ENCODE measurements at places on chromosomes 5 and 9.

GRCh38 chr9:101097210-101097609 is 68.7 kb downstream of the PLPPR1 start:
- no peak for DNase-seq

DNA sequence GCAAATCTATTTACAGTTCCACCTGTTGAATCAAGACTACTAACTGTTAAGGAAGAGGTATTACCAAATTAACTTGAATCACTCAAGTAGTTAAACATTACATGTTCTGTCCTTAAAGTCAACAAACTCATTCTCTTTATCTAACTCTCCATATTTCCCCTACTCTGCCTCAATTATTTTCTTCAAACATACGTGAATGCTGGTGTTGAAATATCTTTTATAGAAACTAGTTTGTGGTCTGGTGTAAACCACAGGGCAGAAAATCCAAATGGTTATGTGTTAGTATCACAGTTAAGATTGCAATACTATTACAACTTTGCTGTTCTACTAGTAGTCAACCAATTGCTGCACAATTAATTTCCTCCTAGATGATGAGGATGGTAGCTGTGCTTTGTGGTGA is 603.5 kb downstream of the KCTD16 start:
- DNase-seq = no peak

DNA sequence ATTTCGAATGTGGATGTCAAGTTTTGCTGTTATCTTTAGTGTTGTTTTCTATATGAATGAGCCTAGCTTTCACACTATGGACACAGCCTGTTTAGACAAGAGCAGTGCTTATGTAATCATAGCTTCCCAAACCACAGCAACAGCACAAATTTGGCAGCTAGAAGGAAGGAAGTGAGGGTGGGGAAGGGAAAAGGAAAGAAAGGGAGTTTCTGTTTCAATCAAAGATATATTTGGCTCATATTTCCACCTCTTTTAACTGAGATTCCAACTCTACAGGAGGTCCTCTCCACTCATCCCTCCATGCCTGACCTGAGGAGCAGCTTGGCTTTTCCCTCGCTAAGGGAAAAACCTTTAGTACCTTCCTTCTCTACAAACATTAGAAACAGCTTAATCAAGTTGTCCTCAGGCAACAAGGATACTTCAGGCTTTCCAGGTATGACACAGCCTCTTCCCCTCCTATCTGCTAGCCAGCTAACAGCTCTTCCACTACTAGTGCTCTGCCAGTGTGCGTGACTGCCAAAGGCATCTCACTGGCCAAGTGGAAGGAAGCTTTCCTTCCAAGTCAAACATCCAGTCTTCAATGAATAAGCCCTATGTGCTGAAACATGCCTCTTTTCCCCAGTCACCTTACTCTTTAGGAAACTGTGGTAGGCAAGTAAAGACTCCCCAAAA is 268.6 kb upstream of the PTGER4 start:
- no peak for DNase-seq

DNA sequence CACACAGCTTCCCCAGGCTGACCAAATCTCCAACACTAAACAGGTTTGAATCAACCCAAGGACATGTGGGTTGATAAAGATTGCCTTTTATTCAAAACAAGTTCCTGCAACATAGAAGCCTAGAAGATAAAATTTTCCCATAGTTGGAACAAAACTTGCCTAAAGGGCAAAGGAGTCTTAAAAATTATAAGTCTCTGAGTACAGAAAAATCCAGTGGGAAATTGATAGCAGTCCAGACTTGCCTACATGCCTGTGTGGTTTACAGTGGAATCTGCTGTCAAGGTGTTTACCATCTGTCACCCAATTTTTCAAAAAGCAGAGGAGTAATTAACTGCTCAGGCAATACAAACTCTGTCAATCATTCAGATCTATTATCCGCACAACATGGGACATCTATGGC is 168.2 kb downstream of the PPP2R2B start:
- no peak for DNase-seq

GRCh38 chr5:87608385-87608784 is 195.7 kb upstream of the CCNH start:
- DNase-seq = no peak

DNA sequence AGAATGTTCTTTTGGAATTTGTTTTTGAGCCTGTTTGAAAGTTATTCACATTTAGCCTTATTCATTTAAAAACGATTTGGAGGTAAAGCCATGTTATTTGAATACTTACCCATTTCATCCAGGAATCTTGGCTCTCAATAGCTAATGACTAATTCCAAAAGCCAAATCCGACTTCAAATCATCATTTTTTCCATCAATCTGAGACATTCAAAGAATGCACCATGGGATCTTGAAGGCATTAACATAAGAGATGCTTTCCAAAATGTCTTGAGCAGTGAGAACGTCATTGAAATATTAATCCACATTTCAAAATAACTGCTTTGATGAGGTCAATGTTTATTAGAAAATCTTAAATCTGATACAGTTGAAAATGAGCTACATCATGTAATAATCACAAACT is 617.0 kb upstream of the RORB start:
- no peak for DNase-seq

GRCh38 chr9:130200038-130200849 is 28.0 kb downstream of the NCS1 start:
- no peak for DNase-seq
